ENCODE measurements at places on chromosomes 6 and 20. TPM values are rescaled to one million over a fixed set of nuclear protein-coding genes. Genes with fewer than 3 reads are reported as not detected.

Gene LAMA2
- 40.2 TPM for total RNA-seq

Gene SMIM26
- 44.0 TPM for total RNA-seq

Gene OR12D3
- not detected for total RNA-seq

Gene PAX1
- not detected for total RNA-seq

Gene SLC17A9
- 24.8 TPM for total RNA-seq

Gene GHRH
- not detected for total RNA-seq

Gene TINAG
- total RNA-seq: not detected

Gene RTF2
- total RNA-seq: 80.3 TPM

Gene RAET1G
- 1.3 TPM for total RNA-seq

Gene DEFB132
- total RNA-seq: not detected

Gene SLC22A2
- total RNA-seq: under 0.01 TPM

Gene BCL2L1
- total RNA-seq: 82.8 TPM

Gene EPB41L1
- 9.1 TPM for total RNA-seq

Gene CDH22
- total RNA-seq: not detected

Gene RNF39
- total RNA-seq: not detected

Gene SRC
- total RNA-seq: 20.3 TPM

Gene TMC2
- not detected for total RNA-seq

Gene EPPIN
- total RNA-seq: not detected

Gene SRSF3
- 462 TPM for total RNA-seq

Gene PRDM13
- total RNA-seq: not detected

Gene DEFB124
- not detected for total RNA-seq

Gene HDGFL1
- not detected for total RNA-seq

Gene GPX5
- total RNA-seq: not detected

Gene ADIG
- not detected for total RNA-seq

Gene ARFGEF3
- under 0.01 TPM for total RNA-seq

Gene THBD
- total RNA-seq: 0.32 TPM

Gene SLC17A3
- total RNA-seq: not detected

Gene SSTR4
- not detected for total RNA-seq

Gene ERVFRD-1
- total RNA-seq: not detected

Gene TGM6
- not detected for total RNA-seq

Gene SLC22A1
- total RNA-seq: 0.32 TPM

Gene LRRC73
- total RNA-seq: under 0.01 TPM

Gene CRIP3
- total RNA-seq: not detected

Gene HLA-DPB1
- 5.5 TPM for total RNA-seq

Gene VSX1
- total RNA-seq: not detected

Gene GABBR1
- 12.5 TPM for total RNA-seq

Gene CDSN
- total RNA-seq: not detected

Gene MCHR2
- total RNA-seq: not detected

Gene IMPG1
- total RNA-seq: not detected

Gene CST2
- total RNA-seq: not detected

Gene OOEP
- total RNA-seq: under 0.01 TPM

Gene SLC17A1
- not detected for total RNA-seq

Gene OTOR
- total RNA-seq: not detected

Gene TREM1
- not detected for total RNA-seq

Gene LY6G6F
- total RNA-seq: not detected

Gene PM20D2
- 4.8 TPM for total RNA-seq

Gene TREM2
- total RNA-seq: not detected

Gene SEMG2
- total RNA-seq: not detected

Gene PRRT1
- under 0.01 TPM for total RNA-seq

Gene TBX18
- total RNA-seq: 3.0 TPM

Gene WFDC5
- not detected for total RNA-seq

Gene OPRL1
- 1.7 TPM for total RNA-seq

Gene OXT
- total RNA-seq: not detected

Gene C4A
- 6.0 TPM for total RNA-seq

Gene SLA2
- not detected for total RNA-seq

Gene FAXC
- total RNA-seq: 0.32 TPM

Gene NRSN2
- total RNA-seq: 73.1 TPM

Gene FAM184A
- total RNA-seq: under 0.01 TPM

Gene RREB1
- total RNA-seq: 26.3 TPM

All from fibroblast of villous mesenchyme (primary cell).